ENCODE measurements at places on chromosomes 12 and 14.

GRCh38 chr12:1355396-1355795 lies 239.0 kb downstream of the FBXL14 start:
- no peak for DNase-seq

- no peak for DNase-seq
These were observed 275.7 kb downstream of the CCDC59 start for GRCh38 chr12:82082501-82082900.

- DNase-seq = no peak
These were observed 469.2 kb downstream of the DIO2 start for GRCh38 chr14:79742142-79742541.

- DNase-seq = no peak
These were observed 13.1 kb downstream of the P2RX2 start for GRCh38 chr12:132631666-132632065.

GRCh38 chr14:41925409-41925808 lies 318.7 kb downstream of the LRFN5 start:
- no peak for DNase-seq

GRCh38 chr14:104048758-104049507 lies 36.6 kb upstream of the ASPG start:
- no peak for DNase-seq

DNA sequence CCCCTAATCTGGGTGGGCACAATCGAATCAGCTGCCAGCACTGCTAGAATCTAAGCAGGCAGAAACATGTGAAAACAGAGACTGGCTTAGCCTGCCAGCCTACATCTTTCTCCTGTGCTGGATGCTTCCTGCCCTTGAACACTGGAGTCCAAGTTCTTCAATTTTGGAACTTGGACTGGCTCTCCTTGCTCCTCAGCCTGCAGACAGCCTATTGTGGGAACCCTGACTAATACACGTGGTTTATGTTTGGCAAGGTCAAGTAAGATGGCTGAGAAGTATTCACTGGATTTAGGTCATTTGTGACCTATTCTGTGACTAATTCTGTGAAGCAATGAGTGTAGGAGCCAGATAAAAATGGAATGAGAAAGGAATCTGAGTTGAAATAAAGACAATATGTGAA lies 11.0 kb downstream of the GPR135 start:
- DNase-seq = peak; percentile 92

GRCh38 chr14:65149116-65149515 lies 46.8 kb upstream of the MAX start:
- no peak for DNase-seq

DNA sequence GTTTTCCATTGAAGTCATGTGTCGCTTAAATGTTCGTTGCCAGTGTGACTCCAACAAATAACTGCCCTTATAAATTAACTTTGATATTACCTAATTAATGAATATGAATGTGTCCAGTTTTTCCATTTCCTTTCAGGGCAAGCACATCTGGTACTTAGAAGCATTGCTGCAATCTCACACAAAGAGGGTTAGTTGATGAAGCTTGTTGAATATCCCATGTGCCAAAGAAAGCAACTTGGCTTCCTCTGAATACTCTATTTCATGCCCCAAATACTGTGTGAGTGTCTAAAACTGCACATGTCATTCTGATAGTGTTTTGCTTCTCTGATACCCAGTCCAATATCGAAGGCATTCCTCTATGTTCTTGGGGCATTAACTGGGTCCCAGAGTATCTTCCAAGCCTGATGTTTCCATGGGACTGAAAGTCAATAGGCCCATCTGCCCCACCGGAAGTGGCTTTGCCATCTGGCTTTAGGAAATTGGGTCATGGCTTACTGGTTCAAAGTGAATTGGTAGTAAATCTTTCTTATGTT lies 75.8 kb upstream of the CNTN1 start:
- no peak for DNase-seq

DNA sequence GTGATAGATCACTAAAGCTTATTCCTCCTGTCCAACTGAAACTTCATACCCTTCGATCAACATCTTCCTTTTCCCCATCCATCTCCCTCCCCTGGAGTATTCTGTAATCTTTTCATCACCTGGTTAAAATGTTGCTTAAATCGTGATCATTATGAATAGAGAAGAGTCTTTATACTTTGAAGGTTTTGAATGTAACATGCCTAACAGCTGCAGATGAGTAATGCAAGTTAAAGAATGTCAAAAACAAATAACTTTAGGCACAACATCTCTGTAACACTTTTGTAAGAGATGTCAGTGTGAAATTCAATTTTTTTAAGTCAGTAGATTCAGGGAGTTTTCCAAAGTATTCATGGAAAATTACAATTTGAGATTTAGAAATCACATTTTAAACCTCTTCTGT lies 25.0 kb downstream of the RXYLT1 start:
- no peak for DNase-seq

GRCh38 chr12:79929065-79929464 lies 5.8 kb downstream of the PPP1R12A start:
- no peak for DNase-seq

DNA sequence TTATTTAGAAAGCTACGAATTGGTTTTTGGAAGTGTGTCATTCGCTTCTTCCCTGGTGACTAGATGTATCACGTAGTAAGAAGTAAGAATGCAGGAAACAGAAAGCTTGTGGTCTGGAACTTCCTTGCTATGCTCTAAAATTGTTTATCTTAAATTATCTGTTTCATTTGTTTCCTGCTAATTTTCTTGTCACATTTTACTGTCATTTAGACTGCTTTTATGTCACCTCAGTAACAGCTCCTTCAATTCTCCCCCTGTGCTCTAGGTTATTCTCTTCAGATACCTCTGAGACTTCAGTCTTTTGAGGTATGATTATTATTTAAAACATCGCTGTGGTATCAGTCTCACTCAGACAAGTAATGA lies 699 bp upstream of the CD69 start:
- DNase-seq = no peak

GRCh38 chr12:90593596-90594295 lies 361.2 kb downstream of the CCER1 start:
- DNase-seq = no peak

DNA sequence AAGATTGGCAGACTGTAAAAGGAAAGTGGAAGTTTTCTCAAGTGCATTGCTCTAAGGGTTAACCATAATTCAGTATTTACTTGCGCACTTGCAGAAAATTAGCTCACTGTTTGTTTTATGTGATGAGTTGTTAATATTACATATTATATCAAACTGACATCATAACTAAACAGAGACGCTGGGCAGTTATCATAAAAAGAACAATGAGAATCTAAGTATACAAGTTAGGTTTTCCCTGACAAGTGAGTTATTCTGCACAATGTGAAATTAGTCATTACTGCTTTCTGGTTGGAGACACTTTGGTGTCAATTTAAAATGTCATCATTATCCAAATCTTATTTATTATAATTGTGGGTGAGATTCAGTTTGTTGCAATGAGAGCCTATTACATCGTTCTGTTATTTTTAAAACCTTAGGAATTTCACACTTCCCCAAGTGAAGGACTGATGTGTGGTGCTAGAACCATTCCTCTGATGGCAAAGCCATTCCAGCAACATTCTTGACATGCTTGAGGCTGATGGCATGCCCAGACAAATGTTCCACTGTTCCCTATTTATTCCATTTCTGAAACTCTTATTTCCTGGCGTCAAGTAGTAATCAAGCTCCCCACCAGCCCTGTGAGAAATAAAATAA lies 90.1 kb upstream of the FLRT2 start:
- DNase-seq = peak; percentile 58

DNA sequence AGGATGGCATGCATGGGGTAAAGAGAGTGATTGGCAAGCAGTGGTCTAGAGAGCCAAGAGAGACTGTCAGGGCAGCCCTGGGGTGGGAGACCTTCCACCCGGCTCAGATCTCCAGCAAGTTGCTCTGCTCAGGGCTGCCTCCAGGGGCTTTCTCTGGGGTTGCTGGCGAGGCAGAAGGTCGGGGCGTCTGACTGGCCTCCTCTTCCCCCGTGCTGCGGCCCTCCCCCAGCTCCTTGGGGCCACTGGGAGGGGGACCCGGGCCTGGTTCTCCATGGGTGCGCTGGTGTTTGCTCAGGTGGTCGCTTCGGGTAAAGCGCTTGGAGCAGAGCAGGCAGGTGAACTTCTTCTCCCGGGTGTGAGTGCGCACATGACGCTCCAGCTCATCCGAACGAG lies 6.6 kb upstream of the AAAS start:
- DNase-seq = no peak

GRCh38 chr12:104942075-104942474 lies 16.0 kb downstream of the SLC41A2 start:
- no peak for DNase-seq

GRCh38 chr14:32635061-32635719 lies 303.5 kb upstream of the NPAS3 start:
- no peak for DNase-seq

DNA sequence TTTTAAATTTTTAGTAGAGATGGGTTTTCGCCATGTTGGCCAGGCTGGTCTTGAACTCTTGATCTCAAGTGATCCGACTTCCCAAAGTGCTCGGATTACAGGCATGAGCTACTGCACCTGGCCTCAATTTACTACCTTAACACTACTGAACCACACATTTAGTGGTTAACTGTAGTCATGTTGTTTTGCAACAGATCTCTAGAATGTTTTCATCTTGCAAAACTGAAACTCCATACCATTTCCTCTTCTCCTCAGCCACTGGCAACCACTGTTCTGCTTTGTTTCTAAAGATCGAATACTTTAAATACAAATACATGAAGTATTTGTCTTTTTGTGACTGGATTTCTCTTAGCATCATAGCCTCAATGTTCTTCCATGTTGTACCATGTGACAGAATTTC lies 15.4 kb upstream of the SMCO2 start:
- DNase-seq = no peak

DNA sequence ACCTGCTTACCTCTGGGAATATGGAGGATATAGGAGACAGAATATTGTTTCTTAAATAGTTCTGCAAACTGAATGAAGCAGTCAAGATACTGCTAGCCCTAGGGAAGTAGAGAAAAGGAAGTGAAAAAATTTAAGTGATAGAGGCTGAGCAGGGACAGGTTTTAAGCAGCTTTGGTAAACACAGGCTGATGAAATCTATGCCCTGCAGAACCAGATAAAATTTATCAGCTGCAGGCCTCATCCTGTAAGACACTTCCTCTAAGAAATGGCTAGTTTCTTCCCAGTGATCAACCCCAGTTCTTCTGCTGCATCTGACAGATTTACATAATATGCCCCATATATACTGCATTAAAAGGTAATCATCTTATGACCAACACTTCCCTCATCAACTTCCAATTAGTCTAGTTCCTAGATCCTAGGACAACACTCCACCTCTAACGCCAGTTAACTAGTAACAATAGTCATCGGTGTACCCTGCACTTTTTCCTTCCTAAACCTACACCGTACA lies 1.3 kb upstream of the ESYT1 start:
- DNase-seq = no peak

DNA sequence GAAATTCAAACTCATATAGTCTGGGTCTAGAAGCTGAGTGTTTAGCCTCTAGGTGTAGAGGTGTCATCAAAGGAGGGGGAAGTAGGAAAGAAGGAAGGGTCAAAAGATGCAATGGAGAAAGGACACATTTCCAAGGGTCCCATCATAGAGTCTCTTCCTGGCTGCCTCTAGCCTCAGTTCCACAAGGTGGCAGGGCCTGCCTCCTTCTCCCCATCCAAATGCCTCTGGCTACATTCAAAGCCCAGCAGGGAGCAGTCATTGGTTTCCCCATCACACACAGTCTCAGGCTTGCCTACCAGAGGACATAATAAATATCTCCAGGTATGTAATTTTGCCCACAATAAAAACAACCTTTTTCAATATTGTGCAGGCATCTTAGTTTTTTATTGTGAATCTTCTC lies 2.1 kb upstream of the CCT2 start:
- DNase-seq = no peak

GRCh38 chr12:105330931-105331804 lies 677 bp downstream of the C12orf75 start:
- DNase-seq = no peak

- DNase-seq = no peak
These were observed 338.5 kb downstream of the FSCB start for GRCh38 chr14:44168566-44168965.

- no peak for DNase-seq
These were observed 37.8 kb downstream of the PRPF40B start for GRCh38 chr12:49661191-49661590.

DNA sequence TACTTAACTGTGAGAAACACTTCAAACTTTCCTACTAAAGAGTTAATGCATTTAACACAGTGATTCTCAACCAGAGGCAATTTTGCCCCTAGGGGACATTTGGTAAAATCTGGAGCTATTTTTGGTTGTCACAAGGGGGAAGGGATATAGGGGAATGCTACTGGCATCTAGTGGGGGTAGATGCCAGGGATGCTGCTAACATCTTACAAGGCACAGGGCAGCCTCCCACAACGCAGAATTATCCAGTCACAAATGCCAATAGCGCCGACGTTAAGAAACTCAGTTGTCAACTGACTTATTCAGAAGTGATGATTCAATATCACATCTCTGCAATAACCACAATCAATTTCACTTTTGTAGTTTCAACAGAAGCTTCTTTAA lies 2.0 kb downstream of the EEA1 start:
- no peak for DNase-seq

DNA sequence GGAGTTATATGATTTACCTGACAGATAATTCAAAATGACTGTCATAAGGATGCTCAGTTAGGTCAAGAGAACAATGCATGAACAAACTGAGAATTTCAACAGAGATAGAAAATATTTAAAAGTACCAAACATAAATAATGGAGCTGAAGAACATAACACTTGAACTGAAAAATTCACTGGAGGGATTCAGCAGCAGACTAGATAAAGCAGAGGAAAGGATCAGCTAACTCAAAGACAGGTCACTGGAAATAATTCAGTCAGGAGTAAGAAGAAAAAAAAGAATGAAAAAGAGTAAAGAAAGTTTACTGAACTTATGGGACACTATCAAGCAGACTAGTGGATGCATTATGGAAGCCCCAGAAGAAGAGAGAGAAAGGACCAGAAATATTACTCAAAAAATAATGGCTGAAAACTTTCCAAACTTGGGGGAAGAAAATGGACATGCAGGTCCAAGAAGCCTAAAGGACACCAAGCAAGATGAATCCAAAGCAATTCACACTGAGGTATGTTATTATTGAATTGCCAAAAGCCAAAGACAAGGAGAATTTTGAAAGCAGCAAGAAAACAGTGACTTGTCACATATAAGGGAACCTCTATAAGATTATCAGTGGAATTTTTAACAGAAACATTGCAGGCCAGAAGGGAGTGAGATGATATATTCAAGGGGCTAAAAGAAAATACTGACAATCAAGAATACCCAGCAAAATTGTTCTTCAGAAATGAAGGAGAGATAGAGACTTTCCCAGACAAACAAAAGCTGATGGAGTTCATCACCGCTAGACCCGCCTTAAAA lies 78.7 kb downstream of the GCH1 start:
- no peak for DNase-seq

GRCh38 chr14:32491416-32492016 lies 162.4 kb downstream of the AKAP6 start:
- no peak for DNase-seq

GRCh38 chr12:48015954-48016353 lies 11.7 kb upstream of the COL2A1 start:
- no peak for DNase-seq

DNA sequence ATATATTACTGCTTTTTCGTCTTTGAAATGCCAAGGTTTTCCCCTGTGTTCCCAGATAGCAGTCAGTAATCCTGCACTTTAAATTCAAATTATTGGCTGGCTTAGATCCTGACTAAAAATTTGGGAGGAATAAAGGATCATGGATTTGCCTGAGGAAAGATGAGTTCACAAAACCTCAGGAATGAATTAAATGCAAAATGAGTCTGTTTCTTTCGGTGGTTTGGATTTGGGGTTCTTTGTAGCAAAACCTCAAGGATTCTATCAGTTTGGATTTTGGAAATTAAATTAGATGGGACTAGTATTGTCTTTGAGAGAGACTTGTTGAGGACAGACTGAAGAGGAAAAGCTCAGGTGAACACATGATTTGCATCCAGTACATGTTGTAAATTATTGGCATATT lies 36.1 kb downstream of the PPFIBP1 start:
- no peak for DNase-seq
